A549 (cell line): ENCODE measurements at places on chromosomes 13 and 19. TPM values are rescaled to one million over a fixed set of nuclear protein-coding genes. Genes with fewer than 3 reads are reported as not detected.

ZNF709 gene
- polyA plus RNA-seq, result 0.04 to 0.10 TPM in 2 of 3 replicates, not detected in the other

DNA sequence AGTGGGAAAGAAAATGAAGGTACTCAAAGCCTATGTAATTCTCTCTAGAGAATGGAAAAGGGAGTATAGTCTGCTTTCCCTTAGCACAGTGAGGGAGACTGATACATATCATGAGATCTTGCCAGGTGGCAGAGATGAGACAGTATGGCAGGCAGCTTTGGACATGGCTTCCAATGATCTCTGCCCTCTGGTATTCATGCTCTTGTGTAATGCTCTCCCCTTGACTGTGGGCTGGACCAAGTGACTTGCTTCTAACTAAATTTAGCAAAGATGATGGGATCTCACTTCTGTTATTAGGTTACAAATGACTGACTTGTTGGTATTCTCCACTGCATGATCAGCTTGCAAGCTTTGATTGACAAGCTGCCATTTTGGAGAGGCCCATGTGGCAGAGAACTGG is 10.2 kb downstream of the ZNF132 start:
- no peak for DNase-seq

GRCh38 chr13:20658451-20659040 is 45.0 kb upstream of the IL17D start:
- DNase-seq, result no peak

GRCh38 chr19:28612275-28612769 is 600.6 kb downstream of the UQCRFS1 start:
- no peak for DNase-seq

DNA sequence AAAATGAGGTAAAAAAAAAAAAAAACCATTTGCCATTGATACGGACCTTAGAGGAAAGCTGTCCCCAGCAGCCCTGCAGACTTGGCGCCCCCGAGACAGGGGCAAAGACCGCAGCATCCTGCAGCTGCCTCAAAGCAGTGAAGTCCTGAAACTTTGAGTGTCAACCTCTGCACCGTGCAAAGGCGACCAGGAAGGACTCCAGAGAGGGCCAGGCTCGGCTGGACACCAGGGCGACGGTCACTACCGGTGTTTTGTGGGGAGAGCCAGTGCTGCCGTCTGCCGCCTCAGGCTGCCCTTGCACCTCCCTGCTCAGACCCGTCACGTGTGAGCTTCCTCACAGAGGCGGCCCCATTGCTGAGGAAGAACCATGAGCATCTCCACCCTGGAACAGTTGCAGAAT is 146.7 kb upstream of the SPACA7 start:
- DNase-seq, result no peak
